ENCODE measurements at places on chromosomes 2 and 18.

GRCh38 chr2:16066261-16067036, 126.1 kb downstream of the MYCN start:
- no peak for DNase-seq

DNA sequence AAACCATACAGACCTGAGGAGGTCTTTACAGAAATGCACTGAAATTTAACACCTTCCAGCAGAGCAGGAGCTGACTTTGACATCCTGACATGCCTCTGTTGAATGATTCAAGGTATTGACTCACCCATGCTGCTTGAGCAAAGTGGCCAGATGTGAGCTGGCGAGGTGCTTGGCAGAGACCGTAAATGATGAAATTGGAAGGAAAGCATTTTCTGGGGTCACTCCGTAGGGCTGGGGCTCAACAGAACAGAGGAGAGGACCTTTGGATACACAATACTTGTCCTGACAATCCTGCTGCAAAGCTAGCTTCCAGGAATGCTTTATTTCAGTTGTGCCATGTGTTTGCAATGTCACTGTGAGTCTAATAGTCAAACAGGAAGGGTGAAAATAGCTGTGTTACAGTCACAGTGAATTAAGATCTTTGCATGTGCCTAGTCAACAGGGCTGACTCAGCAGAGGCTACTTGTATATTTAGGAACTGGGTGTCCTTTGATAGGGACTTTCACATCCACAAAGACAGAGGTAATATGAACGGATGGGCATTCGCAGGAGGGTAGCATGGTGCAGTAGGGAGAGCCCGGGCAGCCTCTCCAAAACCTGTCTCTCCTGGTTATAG, 31.6 kb upstream of the NCK2 start:
- no peak for DNase-seq

DNA sequence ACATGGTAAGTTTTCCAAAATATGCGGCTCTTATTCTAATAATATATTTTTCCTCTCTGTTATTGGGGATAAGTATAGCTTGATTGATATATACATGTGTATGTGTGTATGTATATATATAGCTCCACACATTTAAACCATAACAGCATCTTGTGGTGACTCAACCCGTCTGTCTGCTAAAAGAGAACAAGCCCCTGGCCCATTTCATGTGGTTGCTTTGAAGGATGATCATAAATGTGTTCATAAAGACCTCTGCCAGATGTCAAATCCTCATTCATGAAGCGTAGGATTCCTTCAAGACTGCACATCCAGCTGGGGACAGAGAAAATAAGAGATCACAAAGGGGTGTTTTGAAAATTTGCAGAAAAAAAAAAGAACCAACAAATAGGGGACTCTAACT, 79.3 kb downstream of the RHOB start:
- no peak for DNase-seq

GRCh38 chr2:174449033-174449432, 37.8 kb downstream of the GPR155 start:
- DNase-seq = no peak

GRCh38 chr2:108575132-108575966, 41.1 kb downstream of the LIMS1 start:
- DNase-seq = no peak

DNA sequence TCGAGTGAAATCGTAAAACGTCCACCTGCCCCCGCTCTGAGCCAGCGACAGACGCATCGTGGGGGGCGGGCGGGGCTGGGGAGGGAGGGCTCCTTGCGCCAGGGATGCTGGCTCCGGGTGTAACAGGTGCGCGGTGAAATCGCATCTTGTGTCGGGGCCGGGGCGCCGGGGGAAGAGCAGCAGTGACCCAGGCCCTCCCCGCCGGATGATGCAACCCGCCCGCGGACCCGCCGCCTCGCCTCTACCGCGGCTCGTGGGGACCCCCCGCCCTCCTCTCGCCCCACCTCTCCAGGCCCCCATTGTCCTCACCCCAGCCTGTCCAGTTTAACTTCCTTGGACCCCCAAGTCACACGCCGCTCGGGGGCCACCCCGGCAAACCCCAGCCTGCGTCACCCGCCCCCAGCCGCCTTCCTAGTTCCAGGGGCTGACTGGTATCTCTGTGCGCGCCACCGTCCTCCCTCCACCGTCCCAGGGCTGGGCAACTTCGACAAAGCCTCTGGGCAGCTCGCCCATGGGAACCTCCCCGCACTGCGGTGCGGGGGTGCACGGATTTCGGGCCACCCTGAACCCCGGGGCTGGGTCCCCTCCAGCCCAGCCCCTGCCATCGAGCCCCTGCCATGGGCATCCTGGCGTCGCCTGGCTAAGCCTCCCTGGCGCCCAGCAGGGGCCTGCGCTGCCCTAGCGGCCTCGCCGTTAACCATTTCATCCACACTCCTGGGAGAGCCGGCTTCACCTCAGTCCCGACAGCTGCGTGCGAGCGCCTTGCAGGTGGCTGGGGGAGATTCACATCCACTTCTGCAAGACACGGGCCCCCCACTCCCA, 799 bp upstream of the KIF1A start:
- no peak for DNase-seq
